Activated B cell treated with CpG ODN at 0.5 μM for 24 hours (primary cell): ENCODE measurements at places on chromosomes 2 and 18. TPM values are rescaled to one million over a fixed set of nuclear protein-coding genes. Genes with fewer than 3 reads are reported as not detected.
A peak's percentile ranks its signal among the peaks of the same experiment; 100 is the strongest.

Gene TNFRSF11A
- total RNA-seq = 0.07 and 0.24 TPM in 2 replicates

GRCh38 chr18:28177828-28178635 is 1.1 kb upstream of the CDH2 start:
- DNase-seq = no peak
- H3K27me3 ChIP-seq = peaks cover 49% of the 10 kb centered on the region
- no peaks in the 10 kb centered on the region for H3K36me3 ChIP-seq
- H3K4me3 ChIP-seq = peak overlapping the region; percentile 61

Gene CREG2
- not detected in 2 replicates for total RNA-seq

GRCh38 chr2:85791704-85792565 is 38.1 kb downstream of the ATOH8 start:
- H3K36me3 ChIP-seq = no peaks in the 10 kb centered on the region
- H3K4me1 ChIP-seq = no peaks in the 10 kb centered on the region
- DNase-seq = no peak
